ENCODE measurements at places on chromosomes 2 and 18.

DNA sequence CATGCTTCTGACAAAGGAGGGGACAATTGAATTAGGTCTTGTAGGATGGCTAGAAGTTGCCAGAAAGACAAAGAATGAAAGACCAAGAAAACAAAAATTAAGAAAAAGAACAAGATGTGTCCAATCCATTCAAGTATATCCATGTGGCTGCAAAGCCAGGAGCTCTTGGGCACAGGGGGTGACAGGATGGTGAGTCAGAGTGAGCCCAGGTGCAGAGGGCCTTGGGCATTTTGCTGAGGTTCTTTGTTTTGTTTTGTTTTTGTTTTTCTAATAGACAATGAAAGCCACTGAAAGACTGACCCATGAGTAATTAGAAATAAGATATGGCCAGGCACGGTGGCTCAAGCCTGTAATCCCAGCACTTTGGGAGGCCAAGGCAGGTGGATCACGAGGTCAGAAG lies 104.6 kb upstream of the KLHL29 start:
- DNase-seq: no peak

DNA sequence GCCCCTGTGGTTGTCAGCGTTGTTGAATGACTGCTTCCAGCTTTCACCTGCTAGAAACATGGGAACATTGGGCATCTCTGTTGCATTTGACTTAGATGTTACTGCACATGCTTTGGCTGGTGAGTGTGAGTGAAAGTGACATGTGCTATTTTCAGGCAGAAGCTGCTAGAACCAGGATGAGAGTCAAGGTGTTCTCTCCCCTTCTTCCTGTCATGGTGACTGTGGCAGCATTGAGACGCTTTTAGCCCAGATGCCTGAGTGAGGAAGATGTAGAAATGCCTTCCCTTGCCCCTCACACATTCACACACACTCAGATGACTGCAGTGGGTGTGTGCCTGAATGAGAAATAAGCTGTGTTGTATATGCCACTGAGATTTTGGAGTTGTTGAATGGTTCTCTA lies 220.2 kb downstream of the PTPRM start:
- no peak for DNase-seq

DNA sequence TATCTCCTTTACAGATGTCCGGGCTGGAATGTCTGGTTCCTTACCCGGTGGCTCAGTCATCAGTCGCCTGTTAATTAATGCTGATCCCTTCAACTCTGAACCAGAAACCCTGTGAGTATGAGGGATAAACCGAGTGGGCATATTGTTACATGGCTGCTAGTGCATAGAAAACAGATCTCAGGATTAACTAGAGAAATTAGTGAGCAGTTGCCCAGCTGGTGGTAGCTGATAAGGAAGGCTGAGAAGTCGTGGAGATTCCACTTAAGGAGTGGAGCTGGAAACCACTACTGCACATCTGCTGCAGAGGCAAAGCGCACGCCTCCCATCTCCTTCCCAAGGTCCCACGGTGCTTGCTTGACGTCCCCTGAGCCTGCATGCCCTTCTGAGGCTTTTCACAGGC lies 97.7 kb downstream of the DGKD start:
- DNase-seq: no peak

- no peak for DNase-seq
Measured at GRCh38 chr2:20034218-20034617, 17.2 kb downstream of the LAPTM4A start.

- DNase-seq: no peak
Measured at GRCh38 chr18:76467371-76468190, 27.5 kb downstream of the ZNF516 start.

DNA sequence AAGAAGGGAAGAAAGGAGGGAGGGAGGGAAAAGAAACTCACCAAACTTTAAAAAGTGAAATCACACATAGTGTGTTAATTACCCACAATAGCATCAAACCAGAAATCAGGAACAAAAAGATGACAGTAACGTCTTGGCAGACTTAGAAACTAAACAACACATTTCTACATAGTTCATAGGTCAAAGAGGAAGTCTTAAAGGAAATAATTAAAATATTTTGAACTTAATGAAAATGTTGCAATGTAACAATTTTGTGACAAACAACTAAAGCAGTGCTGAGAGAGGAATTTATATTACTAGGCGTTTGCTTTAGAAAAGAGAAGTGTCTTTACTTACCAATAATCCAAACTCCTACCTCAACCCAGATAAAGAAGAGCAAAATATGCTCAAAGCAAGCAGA lies 505.0 kb upstream of the ID2 start:
- DNase-seq: no peak

GRCh38 chr18:50194631-50195532 lies at the start of gene MYO5B:
Gene MYO5B, minus strand, starts transcription at chr18:50195147. Its CDS starts 354 bp downstream, at chr18:50194793.
- peak; percentile 84 for DNase-seq

DNA sequence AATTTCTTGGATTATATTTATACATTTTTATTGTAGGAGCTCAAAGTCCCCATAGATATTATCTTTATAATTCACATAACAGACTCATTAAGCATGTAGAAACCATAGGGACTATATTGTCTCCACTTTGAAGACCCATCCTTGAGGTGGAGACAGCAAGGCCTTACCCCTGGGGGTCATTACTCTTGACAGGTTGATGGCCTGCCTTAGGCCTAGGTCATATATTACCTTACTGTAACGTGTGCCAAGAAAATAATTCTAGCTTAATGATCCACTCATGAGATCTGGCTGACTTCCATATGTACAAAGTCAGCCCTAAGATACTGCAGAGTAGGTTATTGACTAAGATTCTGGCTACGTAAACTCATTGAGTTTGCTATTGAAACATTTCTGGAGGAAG lies 65.4 kb upstream of the GLS start:
- DNase-seq: no peak

DNA sequence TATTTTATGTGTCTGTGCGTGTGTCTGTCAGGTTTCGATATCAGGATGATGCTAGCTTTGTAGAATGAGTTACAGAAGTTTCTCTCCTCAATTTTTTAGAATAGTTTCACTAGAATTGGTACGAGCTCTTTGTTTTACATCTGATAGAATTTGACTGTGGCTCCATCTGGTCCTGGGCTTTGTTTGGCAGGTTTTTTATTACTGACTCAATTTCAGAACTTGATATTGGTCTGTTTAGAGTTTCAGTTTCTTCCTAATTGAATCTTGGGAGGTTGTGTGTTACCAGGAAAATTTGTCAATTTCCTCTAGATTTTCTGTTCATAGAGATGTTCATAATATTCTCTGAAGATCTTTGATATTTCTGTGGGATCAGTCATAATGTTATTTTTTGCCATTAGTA lies 289.4 kb upstream of the COL3A1 start:
- no peak for DNase-seq

GRCh38 chr2:150669492-150669891 lies 182.0 kb upstream of the RND3 start:
- DNase-seq: no peak

DNA sequence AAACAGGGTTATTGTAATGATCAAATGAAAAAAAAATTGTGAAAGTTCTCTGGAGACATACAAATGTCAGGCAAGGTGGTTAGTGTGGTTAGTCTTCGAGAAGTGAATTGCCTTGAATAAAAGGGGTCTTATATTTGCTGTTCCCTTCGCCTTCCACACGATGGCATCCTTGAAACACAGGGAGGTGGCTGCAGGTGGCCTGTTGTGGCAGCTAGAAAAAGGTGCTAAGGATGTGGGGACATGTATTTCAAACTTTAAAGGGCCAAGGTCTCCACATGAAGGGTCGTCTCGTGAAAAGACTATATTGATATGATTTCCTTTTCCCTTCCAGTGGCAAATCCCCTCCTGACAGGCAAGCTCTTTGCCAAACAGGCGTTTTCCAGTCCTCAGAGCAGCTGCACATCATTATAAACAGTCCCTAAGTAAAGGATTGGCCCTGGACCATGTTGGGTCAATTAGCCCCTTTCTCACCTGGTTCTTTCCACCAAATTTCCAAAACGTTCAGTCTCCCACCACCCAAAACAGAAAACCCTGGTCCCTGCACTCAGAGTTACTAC lies 68.5 kb downstream of the COPS8 start:
- peak; percentile 87 for DNase-seq

GRCh38 chr2:9178904-9179571 lies 27.6 kb upstream of the ASAP2 start:
- DNase-seq: no peak

DNA sequence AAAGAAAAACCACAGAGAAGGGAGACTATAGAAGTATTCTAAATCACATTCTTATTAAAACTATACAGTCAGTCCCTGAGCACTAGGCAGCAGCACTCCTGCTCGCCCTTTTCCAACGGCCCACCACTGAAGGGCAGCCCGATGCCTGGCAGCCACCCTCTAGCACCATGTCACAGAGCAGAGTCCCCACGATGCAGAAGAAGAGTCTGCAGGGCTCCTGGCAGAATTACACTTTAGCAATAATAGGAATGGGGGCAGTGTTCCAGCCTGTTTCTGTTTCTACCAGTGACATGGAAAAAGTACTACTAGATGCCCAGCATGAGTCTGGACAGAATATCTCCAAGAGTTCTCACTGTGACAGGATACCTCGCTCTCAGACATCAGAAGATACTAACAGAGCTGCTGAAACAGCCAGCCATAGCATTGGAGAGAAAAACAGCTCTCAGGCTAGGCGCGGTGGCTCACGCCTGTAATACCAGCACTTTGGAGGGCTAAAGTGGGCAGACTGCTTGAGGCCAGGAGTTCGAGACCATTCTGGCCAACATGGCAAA lies 87.6 kb downstream of the C2orf74 start:
- DNase-seq: no peak

DNA sequence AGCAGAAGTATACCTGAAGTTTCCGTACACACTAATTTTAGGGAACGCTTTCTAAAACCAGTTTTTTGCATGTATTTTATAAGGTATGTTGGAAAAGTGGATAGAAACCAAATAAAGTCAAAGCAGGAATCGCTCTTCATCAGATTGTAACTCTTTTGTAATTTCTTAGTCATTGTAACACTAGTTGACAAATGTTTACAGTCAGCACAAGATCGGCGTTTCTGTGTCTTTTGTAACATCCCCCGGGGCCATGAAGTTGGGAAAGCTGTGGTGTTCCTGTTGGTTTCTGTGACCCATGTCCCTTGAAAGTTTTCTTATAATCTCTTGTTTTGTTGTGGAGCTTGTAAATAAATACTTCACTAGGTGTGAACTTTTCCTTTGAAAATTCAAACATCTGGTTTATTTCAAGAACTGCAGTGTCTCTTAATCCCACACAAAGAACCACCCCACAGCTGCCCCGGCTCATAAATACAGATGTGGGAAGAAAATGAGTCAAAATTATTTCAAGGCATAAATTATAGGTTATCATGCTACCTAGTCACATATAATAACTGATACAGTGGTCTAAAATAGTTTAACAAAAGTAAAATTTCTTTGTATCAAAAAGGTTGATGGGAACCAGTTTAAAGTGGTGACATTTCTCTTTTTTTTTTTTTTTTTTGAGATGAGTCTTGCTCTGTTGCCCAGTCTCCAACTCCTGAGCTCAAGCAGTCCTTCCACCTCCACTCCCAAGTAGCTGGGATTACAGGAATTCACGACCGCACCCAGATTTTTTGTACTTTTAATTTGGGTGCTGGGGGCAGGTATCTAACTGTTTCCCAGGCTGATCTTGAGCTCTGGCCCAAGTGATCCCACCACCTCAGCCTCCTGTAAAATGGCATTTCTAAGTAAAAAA lies 751 bp upstream of the NMI start:
- peak; percentile 76 for DNase-seq

GRCh38 chr2:98242003-98242402 lies 104.3 kb upstream of the CNGA3 start:
- no peak for DNase-seq

DNA sequence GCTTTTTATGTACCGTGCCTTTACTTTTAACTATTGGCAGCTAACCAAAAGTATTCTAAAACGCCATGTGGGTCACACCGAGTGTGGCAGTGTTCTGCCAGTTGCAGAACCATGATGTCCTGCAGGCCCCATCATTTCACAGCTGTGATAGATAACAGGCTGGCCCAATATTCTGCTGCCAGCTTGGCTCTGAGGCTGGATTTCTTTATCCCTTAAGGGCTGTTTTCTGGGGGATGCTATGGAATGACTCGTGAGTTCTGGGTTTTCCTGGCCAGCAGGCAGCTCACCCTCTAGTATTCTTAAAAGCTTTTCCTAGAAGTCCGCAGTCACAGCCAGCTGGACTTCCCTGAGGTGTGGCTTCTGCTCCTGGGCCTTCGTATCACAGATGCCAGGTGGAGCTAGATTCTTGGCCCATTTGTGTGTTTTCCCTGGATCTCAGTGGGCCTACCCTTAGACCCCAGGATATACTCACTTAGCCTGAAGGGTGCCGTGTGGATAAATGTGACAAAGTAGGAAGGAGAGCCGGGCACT lies 41.0 kb downstream of the FHOD3 start:
- no peak for DNase-seq

Measured in activated CD4-positive, alpha-beta T cell treated with anti-CD3 and anti-CD28 coated beads, Interleukin-2, amount 10 ng/mL, durations not matched to agents 24 days and 14 days (primary cell).